Bronchial smooth muscle cell (primary cell): ENCODE measurements at places on chromosomes 5 and 9. TPM values are rescaled to one million over a fixed set of nuclear protein-coding genes. Genes with fewer than 3 reads are reported as not detected.

LOX gene
- 20.0 and 38.6 TPM in 2 replicates for total RNA-seq

SAXO1 gene
- 0.09 and 0.16 TPM in 2 replicates for total RNA-seq

TAF1L gene
- total RNA-seq: under 0.01 TPM in 2 replicates

PSMB7 gene
- 329 and 345 TPM in 2 replicates for total RNA-seq

ECM2 gene
- 3.6 and 7.2 TPM in 2 replicates for total RNA-seq

SLC25A48 gene
- not detected in 2 replicates for total RNA-seq

NSG2 gene
- total RNA-seq: not detected in 2 replicates

PDE6A gene
- not detected in 2 replicates for total RNA-seq

PRRX2 gene
- total RNA-seq: 21.5 and 44.3 TPM in 2 replicates

ASS1 gene
- 60.1 and 62.2 TPM in 2 replicates for total RNA-seq

SPATA31D4 gene
- not detected in 2 replicates for total RNA-seq

GOLM1 gene
- 31.5 and 50.9 TPM in 2 replicates for total RNA-seq

PARP8 gene
- 7.1 and 8.0 TPM in 2 replicates for total RNA-seq

NPR3 gene
- total RNA-seq: 12.0 and 74.7 TPM in 2 replicates

IFNA1 gene
- total RNA-seq: not detected in 2 replicates

PAXX gene
- total RNA-seq: 5.8 and 8.5 TPM in 2 replicates

ANKRD34B gene
- total RNA-seq: not detected in 2 replicates

ABLIM3 gene
- 23.6 and 24.9 TPM in 2 replicates for total RNA-seq

TRPM6 gene
- under 0.01 TPM in 2 replicates for total RNA-seq

TLN1 gene
- 209 and 221 TPM in 2 replicates for total RNA-seq
